ENCODE measurements at places on chromosomes 4 and X.

DNA sequence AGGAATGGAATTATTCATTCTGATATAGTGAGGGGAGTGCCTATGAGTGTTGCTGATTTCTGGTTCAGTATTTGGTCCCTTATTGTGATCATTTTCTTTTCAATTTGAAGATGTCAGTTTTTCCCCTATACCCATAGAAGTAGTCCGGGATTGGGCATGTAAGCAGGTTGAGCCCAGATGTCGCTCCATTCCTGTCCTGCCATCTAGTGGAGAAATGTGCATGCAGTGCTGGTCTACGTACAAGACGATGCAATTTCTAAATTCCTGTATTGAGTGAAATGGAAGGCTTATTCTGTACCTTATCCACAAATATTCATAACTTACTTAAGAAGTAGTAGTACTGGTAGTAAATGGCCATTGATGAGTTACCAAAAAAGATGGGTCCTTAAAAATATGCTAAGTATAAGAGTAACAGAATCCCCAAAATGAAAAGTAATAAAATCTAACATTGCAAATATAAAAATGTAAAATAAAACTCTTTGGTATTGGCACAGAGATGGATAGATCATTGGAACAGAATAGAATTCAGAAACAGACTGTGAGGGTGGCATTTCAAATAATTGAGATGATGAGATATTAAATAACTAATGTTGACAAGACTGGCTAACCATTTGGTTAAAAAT lies 60.9 kb downstream of the UGT8 start:
- DNase-seq = peak; percentile 36

DNA sequence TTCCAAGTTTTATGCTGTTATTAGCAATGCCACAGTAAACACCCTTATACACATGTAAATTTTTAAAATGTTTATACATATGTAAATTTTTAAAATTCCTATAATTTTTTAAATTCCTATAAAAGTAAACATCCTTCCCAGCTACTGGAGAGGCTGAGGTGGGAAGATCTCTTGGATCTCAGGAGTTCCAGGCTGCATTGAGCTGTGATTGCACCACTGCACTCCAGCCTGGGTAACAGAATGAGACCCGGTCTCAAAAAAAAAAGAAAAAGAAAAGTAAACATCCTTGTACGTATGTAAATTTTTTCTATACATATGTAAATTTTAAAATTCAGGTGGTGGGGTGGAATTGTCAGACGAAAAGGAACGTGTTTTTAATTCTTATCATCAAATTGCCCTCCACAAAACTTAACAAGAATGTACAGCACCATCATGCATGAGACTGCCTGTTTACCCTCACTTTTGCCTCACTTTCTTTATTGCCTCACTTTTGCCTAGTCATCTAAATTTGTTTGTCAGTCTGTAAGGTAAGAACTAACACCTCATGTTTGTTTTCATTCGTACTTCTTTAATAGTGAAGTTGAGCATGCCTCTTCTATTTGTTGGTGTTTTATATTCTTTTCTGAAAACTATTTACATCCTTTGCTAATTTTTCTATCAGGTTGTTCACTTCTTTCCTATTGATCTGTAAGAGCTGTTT lies 8.0 kb downstream of the SLC7A3 start:
- no peak for DNase-seq

GRCh38 chr4:108926061-108926460 lies 163.2 kb upstream of the ETNPPL start:
- no peak for DNase-seq

GRCh38 chr4:2583092-2583491 lies 46.6 kb downstream of the FAM193A start:
- DNase-seq = no peak

- no peak for DNase-seq
Measured at GRCh38 chr4:153095448-153096204, 108.6 kb upstream of the TRIM2 start.

DNA sequence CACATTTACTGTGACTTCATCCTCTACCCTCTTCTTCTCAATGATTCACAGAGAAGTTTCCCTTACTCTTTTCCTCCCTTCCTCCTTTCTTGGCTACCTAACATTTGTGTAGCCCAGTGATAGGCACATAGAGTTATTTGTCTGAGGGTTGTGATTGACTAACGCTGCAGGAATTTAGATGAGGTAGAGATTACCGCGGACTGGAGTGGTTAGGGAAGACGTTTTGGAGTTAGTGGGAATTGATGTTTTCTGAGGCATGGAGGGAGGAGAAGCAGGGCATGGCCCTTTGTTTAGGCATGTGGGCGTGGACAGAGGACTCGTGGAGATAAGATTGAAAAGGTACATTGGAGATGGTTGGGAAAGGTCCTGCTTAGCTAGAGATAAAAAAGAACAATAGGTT lies 246.7 kb downstream of the GPAT3 start:
- no peak for DNase-seq

- DNase-seq = peak; percentile 69
Measured at GRCh38 chr4:161714022-161714751, 449.6 kb downstream of the FSTL5 start.

DNA sequence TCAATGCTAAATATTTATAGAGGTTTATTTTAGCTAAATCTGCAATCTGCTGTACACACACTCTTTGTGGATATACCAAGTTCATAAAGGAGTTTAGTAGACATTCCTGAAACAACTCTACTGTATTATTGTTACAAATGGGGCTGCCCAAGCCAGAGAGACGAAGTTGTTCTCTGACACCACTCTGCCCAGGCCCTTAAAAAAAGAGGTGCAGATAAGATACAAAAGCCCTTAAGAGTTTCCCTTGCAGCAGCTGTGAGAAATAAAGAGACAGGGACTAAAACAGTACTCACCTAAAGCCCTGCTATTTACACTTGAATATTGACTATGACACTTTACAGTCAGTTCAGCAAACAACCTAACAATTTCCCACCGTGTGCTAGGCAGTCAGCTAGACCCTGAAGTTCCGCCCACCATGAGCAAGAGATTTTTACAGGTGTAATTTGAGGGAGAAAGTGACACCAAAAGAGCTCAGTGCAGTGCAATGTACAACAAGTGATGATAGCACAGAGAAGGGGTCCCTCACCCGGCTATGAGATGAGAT lies 191.7 kb downstream of the PRDM5 start:
- DNase-seq = no peak

- DNase-seq = no peak
Measured at GRCh38 chr4:83213640-83214039, 71.0 kb downstream of the COQ2 start.

DNA sequence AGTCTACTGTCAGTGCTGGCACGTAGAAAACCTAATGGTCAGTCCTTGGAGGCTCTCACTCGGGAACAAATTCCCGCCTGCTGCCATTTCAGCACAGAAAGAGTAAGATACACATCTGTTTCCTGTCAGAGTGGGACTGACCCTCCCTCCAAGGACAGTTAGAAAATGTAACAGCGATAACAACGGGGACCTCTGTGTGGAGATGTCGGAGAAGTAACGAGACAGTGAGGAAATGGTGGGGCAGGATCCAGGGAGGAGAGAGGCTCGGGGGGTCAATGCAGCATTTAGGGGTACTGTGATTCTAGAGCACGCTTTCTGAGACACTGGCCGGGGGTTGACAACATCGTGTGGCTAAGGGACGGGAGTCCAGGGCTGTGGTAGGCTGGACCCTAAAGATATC lies 36.0 kb upstream of the SORCS2 start:
- no peak for DNase-seq

All from retinal pigment epithelial cell (primary cell).